Right lung (tissue), 10 donors: ENCODE measurements at places on chromosomes 3 and 15. TPM values are rescaled to one million over a fixed set of nuclear protein-coding genes. Genes with fewer than 3 reads are reported as not detected.

GRCh38 chr15:48963524-48964113 lies at the start of gene SHC4:
SHC4 (minus strand) TSS chr15:48963919; CDS start chr15:48963015, 904 bp downstream.
- peak; percentile 67 for DNase-seq

- no peak for DNase-seq
Observed at GRCh38 chr3:119973018-119973646, 121.1 kb downstream of the GSK3B start.

DNA sequence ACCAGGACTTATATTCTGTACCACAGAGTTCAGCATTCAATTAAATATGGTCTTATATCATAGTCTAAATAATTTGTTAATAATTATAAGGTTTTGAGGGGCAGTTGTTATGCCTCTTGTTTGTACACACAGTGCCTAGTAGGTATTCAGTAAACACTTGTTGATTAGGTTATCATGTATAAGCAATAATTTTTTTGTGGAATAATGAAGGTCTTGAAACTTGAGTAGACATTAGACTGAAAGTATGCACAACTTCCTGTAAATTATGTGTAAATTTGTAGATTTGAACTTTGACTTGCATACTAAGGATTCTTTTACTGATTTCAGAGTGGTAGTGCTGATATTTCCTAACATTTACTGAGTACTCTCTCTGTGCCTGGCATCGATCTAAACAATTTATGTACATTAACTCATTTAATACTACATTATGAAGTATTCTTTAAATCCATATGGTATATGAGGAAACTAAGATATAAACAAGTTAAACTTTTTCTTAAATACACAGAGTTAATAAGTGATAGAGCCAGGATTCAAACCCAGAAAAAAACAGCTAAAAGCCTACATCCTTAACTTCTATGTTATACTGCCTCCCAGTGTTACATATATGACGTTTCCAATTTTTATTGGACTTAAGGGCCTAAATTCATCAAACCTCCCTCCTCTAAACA lies 65.1 kb downstream of the GLCE start:
- DNase-seq, result no peak

Gene TAMM41
- 29.2 TPM for polyA plus RNA-seq

Gene PTX3
- polyA plus RNA-seq, result 25.5 TPM

Gene CPEB1
- 4.4 TPM for polyA plus RNA-seq
